ENCODE measurements at places on chromosomes 13 and 19. TPM values are rescaled to one million over a fixed set of nuclear protein-coding genes. Genes with fewer than 3 reads are reported as not detected.

DNA sequence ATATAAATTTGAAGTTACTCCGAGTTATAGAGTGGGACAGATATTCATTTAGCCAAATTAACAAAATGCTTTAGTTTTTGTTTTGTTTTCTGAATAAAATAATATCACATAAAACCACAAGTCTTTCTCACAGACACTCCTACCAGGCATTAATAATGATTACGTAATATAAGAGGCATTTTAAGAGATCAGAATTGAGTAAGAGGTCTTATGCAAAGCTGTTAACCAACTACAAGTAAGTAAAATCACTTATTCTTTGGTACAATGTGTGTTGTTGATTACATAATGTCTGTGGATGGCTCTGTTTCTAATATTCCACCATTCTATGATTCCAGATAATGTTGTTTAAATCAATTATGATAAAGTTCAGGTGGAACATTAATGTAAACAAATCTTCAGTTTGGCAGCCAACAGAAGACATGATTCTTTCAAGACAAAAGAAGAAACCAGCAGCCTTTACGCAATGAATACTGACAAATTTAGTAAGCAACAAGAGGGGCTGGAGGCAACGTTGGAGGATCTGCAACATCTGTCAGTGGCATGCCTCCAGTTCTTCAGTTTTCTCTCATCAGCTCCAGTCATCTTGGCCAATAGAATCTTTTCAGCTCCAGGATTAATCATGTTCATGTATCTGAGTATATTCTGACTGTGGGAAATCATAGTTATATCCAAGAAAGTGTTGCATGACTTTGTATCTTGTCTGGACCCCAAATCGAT is 403.8 kb downstream of the SLITRK5 start:
- no peak for DNase-seq

The LDLR gene
- 97.1 TPM for total RNA-seq

The RYR1 gene
- total RNA-seq = 1.0 TPM

The DCT gene
- total RNA-seq = 0.15 TPM

The IZUMO1 gene
- not detected for total RNA-seq

The FGF22 gene
- 0.12 TPM for total RNA-seq

The IL12RB1 gene
- total RNA-seq = 81.8 TPM

Data from activated CD4-positive, alpha-beta T cell treated with anti-CD3 and anti-CD28 coated beads, Interleukin-2, amount 10 ng/mL, durations not matched to agents 7 days and 5 days (primary cell).